Non-pigmented ciliary epithelial cell (primary cell): ENCODE measurements at places on chromosomes 2 and 18.

DNA sequence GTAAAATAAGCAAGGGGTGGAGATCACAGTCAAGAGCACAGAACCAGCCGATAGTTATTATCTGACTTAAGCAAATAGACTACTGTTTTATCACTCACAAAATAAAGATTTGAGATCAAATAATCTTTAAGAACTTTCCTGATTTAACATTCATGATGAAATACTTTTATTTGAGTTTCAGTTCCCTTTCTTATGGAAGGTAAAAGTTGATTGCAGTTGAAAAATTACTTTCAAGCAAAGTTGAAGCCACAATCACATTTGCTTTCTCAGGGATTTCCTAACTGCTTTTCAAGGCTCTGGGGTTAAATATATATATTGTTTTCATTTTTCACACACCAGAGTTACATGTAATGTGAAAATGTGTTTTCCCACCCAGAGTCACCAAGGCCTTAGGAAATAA, 599.5 kb downstream of the KCNJ3 start:
- no peak for DNase-seq

DNA sequence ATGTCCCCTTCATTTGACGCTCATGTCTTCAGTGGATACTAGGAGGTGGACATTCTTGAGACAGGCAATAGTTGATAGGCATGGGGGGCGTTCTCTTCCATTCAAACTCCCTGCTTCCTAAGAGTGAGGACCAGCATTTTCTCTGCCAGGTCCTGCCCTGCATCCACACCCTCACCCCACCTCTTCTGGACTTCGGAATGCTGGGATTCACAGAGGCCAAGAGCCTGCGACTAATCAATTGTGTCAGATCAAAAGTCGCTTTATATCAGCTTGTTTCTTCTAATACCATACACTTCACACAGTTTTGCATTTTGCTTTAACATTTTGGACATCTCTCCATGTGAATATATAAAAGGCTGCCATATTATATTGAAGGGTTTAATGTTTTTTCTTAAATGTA, 210.7 kb downstream of the CCDC102B start:
- DNase-seq, result no peak

GRCh38 chr2:60070196-60070595, 483.3 kb downstream of the BCL11A start:
- no peak for DNase-seq

GRCh38 chr2:24360963-24361330, 611 bp upstream of the ITSN2 start:
- no peak for DNase-seq

DNA sequence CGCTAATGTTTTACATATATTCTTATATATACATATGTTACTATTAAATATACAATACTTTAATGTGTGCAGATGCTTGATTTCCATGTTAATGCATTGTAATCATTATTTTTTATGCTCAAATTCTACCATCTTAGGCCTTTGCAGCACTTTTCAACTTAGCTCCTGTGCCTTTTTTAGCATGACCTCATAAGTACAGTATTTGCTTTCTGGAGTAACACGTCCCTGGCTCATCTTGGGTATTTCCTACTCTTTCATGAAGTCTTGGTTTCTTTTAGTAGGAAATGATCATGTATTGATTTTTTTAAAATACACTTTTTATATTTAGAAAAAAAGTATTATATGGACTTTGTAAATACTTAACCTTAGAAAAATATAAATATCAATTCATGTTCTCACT, 36.5 kb downstream of the CAB39 start:
- no peak for DNase-seq

DNA sequence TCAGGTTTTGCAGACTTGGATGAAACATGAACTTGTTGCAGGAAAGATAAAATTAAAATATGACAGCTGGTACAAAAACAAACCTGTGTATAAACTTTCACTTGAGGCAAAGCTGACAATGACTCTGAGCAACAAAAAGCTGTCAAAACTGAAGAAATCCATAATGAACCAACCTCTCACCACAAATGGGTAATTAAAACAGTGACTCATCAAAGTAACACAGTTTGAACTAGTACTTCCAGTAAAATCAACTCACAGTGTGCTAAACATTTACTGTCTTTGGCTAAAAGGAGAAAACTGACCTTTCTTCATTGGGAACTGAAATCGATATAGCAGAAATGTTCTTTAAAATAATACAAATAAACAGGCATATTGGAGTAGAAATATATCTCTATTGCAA, 209.7 kb downstream of the WDPCP start:
- DNase-seq, result no peak

GRCh38 chr2:216775043-216775453, 79.7 kb upstream of the IGFBP5 start:
- peak; percentile 76 for DNase-seq

GRCh38 chr2:140085674-140086073, 1305.5 kb upstream of the NXPH2 start:
- DNase-seq, result no peak

- no peak for DNase-seq
These were observed 140.2 kb downstream of the MTCL1 start for GRCh38 chr18:8845506-8845905.
